ENCODE measurements at places on chromosomes 1 and 21. TPM values are rescaled to one million over a fixed set of nuclear protein-coding genes. Genes with fewer than 3 reads are reported as not detected.

DNA sequence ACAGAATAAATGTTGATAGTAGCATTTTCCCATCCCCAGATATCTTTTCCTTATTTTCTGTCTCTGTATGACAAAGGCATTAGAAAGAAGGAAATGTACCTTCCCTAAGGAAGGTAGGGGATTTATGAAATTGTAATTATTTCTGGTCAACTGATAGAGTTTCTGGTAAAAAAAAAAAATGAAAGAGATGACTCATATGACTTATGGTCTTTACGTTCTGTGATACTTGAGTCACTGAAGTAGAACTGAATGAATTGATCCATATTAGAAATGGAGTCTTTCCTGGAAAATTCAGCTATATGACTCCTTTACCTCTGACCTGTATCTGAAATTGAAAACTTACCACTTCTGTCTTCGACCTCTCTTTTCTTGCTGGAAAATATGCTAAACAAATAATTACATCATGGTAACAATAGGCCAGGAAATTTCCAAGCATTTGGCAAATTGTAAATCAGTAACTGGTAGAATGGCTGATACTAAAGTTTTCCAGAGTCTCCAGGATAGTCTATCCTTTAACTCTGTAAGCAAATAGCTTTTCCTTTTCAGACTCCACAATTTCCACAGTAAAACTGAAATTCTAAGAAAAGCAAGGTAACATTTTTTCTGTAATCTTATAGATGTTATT is 364.3 kb upstream of the PTBP2 start:
- no peak for DNase-seq

GRCh38 chr1:45407629-45408287 is 67.5 kb upstream of the MUTYH start:
- no peak for DNase-seq

The PPFIA4 gene
- 58.1 TPM for polyA plus RNA-seq

DNA sequence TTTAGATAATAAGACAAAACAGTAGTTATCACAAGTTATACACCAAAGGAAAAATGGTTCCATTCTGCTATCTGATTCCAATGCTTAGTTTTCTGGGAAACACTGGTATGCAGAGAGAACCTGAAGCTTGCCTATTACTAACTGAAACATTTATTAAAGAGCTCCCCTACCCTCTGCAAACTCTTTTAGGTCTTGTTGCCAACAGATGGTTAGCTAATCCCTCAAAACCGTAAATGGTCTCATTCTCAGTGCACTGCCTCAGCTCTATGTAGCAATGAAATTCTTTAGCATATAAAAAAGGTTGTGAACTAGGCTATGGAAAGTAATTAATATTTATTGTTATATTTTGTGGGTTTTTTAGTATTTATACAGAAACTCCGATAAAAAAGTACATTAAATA is 20.4 kb downstream of the C21orf91 start:
- DNase-seq: no peak

The SOX13 gene
- polyA plus RNA-seq: 14.7 TPM

DNA sequence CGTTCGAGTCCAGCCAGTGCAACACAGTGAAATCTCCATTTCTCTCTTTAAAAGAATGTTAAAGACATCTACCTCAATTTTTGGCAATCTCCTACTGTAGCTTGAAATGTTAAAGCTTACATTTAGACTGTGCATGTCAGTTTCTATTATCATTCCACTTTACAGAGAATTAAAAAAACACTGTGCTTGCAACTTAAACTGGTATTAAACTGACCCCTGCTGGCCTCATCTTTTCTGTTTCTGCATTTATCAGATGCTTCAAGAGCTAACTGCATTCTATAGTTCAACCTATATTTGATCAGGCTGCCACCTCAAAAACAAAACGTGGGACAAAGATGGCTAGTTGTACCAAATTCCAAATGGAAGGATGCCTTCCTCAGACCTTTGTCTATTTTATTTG is 226.5 kb downstream of the SMYD3 start:
- no peak for DNase-seq

The OLFML3 gene
- polyA plus RNA-seq: 159 TPM
